Fibroblast of skin of right biceps (primary cell): ENCODE measurements at places on chromosomes 1 and 21.
A peak's percentile ranks its signal among the peaks of the same experiment; 100 is the strongest.

DNA sequence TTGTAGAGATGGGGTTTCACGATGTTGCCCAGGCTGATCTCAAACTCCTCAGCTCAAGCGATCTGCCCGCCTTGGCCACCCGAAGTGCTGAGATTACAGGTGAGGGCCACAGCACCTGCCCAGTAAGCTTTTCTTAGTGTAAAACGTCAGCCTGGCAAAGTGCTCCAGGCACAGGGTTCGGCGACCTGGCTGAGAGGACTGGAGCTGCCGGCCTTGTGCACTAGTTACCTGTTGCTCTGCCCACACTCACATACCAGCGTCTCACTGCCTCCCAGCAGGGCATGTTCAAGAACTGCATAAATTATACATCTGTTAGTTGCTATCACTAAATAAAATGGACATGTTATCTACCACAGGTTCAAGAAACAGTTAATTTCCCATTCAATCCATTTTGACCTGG, 55.2 kb downstream of the DEGS1 start:
- DNase-seq = no peak

DNA sequence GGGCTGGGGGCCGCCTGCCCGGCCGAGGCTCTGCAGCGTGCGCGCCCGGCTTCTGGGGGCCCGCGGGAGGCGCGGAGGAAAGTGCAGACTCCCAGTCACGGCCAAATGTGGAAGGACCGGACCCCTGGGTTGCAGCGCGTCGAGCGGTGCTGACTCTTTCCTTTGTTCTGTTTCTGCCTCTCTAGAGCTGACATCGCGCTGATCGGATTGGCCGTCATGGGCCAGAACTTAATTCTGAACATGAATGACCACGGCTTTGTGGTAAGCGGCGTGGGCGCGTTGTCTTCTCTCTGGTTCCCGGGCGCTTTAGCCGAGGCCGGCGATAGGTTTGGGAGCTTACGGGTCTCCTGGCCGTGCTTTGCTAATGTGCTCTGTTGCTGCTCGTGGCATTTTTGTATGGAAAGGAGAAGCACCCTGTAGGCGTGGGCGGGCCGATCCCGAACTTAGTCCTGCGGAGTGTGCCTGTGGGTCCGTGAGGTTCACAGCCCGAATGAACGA, 629 bp downstream of the PGD start:
- peak; percentile 26 for DNase-seq

DNA sequence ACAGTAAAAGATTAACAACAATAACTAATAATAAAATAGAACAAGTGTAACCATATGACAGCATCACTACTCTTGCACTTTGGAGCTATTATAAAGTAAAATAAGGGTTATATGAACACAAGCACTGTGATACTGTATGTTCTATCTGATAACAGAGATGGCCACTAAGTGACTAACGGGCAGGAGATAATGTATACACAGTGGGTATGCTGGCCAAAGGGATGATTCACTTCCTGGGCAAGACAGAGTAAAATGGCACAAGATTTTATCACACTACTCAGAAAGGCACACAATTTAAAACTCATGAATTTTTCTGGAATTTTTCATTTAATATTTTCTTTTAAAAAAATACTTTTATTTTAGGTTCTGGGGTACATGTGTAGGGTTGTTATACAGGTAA, 12.3 kb downstream of the SLC9C2 start:
- no peak for DNase-seq

DNA sequence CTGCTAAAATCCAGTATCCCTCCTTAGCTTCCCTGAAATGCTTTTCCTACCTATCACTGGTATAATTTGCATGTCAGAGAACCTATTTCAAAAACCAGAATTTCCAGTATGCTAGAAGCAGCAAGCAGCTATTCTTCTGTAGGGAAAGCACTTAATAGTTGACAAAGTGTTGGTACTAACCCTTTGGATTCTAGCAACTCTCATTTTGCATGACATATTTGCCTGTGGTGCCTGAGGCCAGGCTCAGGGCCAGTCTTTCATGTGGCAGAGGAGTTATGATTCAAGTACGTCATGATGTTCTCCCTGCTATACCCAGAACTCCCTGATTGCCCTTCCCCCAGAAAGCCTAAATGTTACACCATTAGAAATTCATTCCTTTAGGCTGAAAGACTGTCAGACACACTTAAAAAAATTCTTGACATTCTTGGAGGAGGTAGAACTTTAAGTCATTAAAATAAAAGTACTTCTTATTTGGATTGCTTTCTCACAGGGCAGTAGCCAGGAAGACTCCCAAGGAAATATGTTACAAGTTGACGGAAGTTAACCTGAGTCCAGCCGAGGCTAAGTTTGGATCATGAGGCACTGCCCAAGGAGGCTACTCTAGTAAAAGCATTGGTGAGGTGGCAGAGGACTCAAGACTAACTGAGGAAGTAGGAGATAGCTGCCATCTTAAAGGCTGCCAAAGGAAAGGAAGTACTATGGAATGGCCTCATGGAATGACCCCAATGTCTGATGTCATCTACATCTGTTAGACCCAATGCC, 298.4 kb upstream of the SPAG17 start:
- DNase-seq = peak; percentile 31

GRCh38 chr1:203420263-203420662, 55.3 kb upstream of the PRELP start:
- no peak for DNase-seq

DNA sequence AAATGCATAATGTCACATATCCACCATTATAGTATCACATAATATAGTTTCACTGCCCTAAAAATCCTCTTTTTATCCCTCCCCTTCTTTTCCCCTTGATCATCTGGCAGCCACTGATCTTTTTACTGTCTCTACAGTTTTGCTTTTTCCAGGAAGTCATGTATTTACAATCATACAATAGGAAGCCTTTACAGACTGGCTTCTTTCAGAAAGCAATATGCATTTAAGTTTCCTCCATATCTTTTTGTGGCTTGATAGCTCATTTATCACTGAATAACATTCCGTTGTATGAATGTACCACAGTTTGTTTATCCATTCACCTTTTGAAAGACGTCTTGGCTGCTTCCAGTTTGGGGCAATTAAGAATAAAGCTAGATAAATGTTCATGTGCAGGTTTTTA, 14.3 kb upstream of the WDTC1 start:
- no peak for DNase-seq

DNA sequence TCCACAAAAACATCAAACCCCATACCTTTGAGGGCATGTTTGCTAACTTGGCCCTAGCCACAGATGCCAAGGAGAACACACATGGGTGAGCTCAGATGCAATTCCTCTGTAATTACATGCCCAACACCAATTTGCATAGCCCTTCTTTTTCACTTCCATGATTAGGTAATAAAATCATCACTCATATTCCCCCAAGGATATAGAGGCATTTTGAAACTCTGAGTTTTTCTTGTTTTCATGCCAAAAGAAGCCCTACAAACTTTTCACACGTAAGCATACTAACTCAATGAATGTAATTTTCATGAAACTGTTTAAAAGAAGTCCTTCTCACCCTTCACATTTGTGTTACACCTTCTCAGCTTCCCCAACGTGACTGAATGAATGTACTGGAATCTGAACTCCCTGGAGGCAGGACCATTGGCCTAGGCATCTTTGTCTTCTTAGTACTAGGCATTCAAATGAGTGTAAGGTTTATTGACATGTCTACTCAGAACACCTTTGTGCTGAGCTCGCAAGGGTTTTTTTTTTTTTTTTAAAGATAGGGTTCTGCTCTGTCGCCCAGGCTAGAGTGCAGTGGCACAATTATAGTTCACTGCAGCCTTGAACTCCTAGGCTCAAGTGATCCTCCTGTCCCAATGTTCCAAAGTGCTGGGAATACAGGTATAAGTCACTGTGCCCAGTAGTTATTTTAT, 31.0 kb downstream of the FBXO42 start:
- peak; percentile 12 for DNase-seq

GRCh38 chr1:164699815-164700491, 141.0 kb downstream of the PBX1 start:
- DNase-seq = peak; percentile 9

DNA sequence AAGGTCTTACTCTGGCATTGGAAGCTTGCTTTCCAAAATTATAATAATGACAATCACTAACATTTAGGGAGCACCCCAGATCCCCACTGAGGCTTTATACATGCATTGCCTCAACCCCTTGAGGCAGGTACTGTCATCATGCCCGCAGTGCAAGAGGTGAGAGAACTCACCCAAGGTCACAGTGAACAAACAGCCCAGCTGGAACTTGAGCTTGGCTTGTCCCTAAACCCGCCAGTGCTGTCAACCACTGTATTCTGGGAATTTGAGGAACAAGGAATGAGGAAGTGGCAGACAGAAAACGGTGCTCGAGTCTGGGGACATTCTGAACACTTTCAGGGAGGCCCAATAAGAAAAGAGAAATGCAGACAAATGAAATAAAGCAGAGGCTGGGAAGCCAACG, 34.6 kb upstream of the TLR5 start:
- DNase-seq = no peak

DNA sequence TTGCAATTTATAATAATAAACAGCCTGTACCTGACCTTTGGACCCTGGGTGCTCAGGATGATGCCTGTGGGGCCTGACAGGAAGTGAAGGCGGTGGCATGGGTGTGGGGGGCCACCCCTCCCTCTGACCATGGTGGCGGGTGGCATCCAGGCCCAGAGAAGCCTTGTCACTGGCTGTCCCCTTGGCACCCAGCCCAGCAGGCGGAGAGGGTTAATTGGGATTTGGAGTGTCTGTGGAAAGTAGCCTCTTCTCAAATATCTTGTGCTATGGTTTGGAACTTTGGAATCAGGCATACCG, 20.5 kb downstream of the SOX13 start:
- DNase-seq = no peak

GRCh38 chr21:14888202-14888601, 176.6 kb downstream of the NRIP1 start:
- DNase-seq = no peak

GRCh38 chr1:239757716-239758115, 334.0 kb upstream of the FMN2 start:
- peak; percentile 32 for DNase-seq

GRCh38 chr1:227938911-227939790, 8.6 kb downstream of the WNT9A start:
- no peak for DNase-seq

- DNase-seq = no peak
Measured at GRCh38 chr1:22414244-22414751, 37.4 kb upstream of the ZBTB40 start.

GRCh38 chr1:184487531-184488193, 100.8 kb downstream of the C1orf21 start:
- no peak for DNase-seq

DNA sequence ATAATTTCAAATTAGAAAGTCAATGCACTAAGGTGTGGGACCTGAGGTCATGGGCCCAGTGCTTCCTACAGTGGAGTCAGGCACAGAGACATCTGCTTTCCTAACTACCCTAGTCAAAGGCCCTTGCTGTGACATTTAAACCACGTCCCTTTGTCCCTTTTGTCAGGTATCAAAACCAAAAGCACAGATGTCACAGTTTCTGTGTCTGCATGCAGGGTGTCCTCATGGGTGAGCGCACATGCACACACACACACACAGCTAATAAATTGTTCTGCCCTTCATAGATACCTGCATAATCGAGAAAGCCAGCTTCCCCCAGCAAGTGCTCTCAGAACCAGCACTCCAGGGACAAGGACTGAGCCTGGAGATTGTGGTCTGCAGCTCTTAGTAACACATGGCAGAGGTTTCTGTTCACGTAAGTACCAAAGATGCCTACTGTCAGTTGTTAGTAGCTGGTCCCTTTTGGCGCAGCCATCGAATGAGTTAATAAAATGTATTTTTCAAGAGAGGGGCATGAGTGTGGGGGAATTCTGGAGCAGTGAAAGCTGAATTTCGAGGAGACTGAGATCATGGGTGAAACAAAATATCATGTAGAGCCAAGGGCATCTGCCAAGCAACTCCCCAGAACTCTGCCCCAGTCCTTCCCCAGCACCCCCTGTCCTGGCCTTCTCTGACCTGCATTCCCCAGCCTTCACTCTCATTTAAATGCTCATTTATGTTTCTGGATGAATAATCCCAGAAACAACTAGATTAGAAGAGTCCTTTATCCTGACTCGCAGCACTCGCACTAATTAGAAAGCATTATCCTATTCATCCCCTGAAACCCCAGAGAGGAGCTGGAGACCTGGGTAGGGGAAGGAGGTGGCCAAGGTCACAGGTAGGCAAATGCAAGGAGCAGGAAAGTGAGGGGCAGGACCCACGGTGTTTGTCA, 25.5 kb downstream of the TNR start:
- no peak for DNase-seq

GRCh38 chr1:220796530-220796929, 9.8 kb downstream of the MTARC1 start:
- no peak for DNase-seq

DNA sequence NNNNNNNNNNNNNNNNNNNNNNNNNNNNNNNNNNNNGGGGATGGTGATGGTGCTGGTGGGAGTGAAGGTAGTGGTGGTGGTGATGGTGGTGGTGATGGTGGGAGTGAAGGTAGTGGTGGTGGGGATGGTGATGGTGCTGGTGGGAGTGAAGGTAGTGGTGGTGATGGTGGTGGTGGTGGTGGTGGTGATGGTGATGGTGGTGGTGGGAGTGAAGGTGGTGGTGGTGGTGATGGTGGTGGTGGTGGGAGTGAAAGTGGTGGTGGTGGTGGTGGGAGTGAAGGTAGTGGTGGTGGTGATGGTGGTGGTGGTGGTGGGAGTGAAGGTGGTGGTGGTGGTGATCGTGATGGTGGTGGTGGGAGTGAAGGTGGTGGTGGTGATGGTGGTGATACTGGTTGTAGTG, 93.6 kb downstream of the CRYAA start:
- DNase-seq = peak; percentile 5

DNA sequence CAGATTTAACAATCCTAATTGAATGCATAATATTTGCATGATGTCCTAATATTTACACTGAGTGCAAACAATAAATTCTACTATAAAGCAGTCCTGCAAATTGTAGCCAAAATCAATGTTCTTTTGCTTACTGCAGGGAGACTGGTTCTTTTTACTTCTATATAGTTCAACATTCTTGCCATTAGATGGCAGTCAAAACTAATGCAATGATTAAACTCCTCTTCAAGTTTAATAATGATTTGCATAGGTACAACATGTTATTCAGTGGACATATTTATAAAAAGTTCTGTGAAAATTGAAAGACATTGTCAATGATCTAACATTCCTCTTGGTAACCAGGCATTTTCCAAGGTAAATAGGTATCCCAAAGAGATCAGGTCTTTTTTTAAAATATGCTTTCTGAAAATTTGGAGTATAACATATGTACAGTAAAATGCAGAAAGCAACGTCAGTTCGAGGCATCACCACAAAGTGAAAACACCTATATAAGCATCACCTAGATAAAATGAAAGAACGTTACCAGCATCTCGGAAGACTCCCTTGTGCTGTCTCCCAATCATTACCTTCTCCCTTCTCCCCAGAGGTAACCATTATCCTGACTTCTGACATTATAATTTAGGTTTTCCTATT, 9.8 kb upstream of the FNBP1L start:
- DNase-seq = peak; percentile 55

DNA sequence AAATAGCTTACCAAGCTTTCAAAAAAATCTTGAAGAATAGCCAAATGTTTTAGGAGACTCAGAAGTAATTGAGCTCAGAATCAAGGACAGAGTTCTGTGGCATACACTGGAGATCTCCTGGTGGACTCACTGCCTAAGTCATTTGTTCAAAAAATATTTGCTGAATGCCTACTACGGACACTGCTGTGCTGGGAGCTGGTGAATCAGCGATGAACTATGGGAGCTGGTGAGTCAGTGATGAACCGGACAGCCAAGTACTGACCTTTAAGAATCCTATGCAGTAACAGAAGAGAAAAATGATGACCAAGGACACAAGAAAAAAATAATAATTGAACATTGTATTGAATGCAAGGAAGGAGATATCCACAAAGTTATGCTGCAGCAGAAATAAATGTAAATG, 717.9 kb upstream of the CXADR start:
- DNase-seq = peak; percentile 83
